ENCODE measurements at places on chromosomes 1 and 21.

GRCh38 chr1:224407571-224408293, 26.9 kb downstream of the WDR26 start:
- no peak for DNase-seq

GRCh38 chr1:230230948-230231773, 164.1 kb downstream of the GALNT2 start:
- DNase-seq: peak; percentile 69

DNA sequence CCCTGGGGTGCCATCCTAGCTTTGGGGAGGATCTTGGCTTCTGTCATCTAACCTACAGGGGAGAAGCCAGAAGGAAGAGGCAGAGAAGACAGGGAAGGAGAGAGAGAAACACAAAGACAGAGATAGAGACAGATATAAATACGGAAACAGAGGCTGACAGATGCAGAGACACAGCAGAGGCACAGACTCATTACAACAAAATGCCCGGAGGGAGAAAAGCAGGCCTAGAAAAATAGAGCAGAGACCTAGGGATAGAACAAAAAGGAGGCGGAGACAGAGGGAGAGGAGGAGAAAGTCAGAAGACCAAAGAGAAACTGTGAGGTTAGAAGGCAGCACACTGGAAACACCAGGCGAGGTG, 1.9 kb downstream of the PEAR1 start:
- no peak for DNase-seq

DNA sequence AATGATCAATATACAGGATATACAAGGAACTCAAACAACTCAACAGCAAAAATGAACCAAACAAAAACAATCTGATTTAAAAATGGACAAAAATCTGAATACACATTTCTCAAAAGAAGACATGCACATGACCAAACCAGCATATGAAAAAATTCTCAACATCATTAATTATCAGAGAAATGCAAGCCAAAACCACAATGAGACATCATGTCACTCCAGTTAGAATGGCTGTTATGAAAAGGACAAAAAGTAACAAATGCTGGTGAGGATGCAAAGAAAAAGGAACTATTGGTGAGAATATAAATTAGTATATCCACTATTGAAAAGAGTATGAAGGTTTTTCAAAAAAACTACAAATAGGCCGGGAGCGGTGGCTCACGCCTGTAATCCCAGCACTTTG, 42.0 kb downstream of the FCRL3 start:
- no peak for DNase-seq

- DNase-seq: peak; percentile 8
These were observed 94.7 kb downstream of the SIK1 start for GRCh38 chr21:43331962-43332828.

- no peak for DNase-seq
These were observed 34.2 kb downstream of the LMO4 start for GRCh38 chr1:87362834-87363426.

- peak; percentile 6 for DNase-seq
These were observed 84.2 kb downstream of the SH3GLB1 start for GRCh38 chr1:86788300-86789206.

DNA sequence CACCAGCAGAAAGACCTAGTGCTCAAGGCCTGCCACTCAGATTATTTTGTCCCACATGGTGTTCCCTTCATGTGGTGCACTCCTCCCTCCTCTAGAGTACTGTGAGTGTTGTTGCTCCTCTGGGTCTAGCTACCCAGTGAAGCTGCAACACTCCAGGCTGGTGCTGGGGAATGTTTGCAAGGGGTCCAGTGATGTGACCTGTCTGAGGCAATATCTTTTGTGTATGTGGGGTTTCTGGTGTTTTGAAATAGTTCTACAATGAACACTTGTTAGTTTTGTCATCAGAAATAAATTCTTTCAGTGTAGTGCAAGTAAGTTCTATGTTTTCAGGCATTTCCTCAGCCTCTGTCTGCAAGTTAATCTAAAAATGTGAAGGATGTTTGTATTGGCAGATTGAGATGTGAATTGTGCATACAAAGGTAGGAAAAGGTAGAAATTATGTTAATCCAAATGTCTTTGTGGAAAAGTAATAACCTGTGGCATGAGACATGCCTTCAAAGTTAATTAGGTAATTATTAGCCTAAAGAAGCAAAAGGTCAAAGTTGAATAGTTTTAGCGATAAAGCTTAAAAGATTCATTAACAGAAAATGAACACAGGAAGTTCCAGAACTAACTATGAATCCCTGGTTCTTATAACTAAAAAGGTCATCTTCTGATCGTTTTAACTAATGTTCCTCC, 616.8 kb downstream of the LTN1 start:
- no peak for DNase-seq

DNA sequence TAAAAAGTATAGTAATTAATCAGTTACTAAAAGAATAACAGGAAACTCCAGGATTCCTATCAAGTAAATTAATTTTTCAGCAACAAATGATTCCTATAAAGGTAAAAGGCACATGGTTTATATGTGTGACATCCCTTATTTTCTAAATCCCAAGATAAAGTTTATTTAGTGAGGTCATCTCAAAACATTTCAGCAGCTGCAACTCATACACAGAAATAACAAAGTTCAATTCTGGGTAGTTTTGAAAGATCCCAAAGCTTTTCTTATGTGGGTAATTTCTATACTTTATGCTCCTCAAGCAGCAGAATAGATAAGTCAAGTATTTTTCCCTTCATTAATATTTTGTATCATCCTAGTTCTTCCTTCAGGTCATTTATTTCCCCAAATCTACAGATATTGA, 117.7 kb downstream of the EIF4G3 start:
- no peak for DNase-seq

GRCh38 chr21:16983420-16983819, 529.4 kb upstream of the CXADR start:
- peak; percentile 17 for DNase-seq

- no peak for DNase-seq
These were observed 61.9 kb downstream of the WNT9A start for GRCh38 chr1:227885648-227886502.

- DNase-seq: no peak
These were observed 26.6 kb upstream of the CASQ2 start for GRCh38 chr1:115794976-115795639.

GRCh38 chr1:202694314-202694713, 15.9 kb downstream of the SYT2 start:
- DNase-seq: peak; percentile 53

- no peak for DNase-seq
These were observed 31.0 kb downstream of the PALMD start for GRCh38 chr1:99676876-99677275.

DNA sequence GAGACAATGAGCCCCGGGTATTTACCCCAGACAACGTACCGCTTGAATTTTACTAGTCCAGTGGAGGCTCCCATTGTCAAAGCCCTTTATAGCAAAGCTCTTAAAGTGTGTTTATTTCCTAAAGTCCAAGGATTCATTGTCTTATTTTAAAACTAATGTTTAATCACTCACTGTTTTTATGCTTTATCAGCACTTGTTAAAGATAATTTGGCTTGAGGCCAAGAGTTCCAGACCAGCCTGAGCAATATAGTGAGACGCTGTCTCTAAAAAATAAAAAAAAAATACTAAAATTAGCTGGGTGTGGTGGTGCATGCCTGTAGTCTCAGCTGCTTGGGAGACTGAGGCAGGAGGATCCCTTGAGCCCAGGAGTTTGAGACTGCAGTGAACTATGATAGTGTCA, 202.8 kb downstream of the RYR2 start:
- no peak for DNase-seq

DNA sequence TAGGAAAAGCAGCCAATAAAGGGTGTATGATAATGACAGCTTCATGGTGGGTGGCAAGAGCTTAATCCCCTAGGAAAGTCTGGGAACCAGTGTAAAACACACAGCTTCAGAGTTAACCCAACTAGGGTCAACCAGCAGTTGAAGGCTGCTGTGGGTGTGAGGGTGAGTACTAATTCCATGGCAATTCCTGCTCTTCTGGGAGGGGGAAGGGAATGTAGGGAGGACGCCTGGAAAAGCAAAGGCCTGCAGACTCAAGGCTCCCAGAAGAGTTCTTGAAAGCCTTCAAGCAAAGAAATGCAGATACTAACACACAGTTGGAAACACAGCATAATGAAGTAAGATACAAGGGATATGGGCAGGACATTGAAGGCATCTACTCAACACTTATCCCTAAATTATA, 28.1 kb downstream of the TTLL7 start:
- DNase-seq: no peak

DNA sequence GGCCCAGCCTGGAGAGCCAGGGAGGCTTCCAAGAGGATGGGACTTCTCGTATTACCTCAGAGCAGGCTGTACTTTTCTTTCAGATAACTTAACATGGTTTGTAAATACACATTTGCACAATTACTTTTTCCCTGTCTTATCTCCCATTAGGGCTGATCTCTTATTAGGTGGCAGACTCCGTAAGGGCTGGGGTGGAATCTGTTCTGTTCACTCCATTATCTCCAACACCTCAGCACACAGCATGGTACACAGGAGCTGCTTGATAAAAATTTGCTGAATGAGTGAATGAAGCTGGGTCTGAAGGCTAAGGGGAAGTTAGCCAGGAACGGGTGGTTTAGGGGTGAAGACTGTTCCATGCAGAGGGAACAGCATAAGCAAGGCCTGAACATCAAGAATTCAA, 48.9 kb downstream of the LDLRAD2 start:
- DNase-seq: no peak

GRCh38 chr1:42679364-42679983, 2.7 kb upstream of the YBX1 start:
- DNase-seq: no peak

GRCh38 chr1:156804572-156805243, 11.9 kb downstream of the SH2D2A start:
- peak; percentile 24 for DNase-seq

DNA sequence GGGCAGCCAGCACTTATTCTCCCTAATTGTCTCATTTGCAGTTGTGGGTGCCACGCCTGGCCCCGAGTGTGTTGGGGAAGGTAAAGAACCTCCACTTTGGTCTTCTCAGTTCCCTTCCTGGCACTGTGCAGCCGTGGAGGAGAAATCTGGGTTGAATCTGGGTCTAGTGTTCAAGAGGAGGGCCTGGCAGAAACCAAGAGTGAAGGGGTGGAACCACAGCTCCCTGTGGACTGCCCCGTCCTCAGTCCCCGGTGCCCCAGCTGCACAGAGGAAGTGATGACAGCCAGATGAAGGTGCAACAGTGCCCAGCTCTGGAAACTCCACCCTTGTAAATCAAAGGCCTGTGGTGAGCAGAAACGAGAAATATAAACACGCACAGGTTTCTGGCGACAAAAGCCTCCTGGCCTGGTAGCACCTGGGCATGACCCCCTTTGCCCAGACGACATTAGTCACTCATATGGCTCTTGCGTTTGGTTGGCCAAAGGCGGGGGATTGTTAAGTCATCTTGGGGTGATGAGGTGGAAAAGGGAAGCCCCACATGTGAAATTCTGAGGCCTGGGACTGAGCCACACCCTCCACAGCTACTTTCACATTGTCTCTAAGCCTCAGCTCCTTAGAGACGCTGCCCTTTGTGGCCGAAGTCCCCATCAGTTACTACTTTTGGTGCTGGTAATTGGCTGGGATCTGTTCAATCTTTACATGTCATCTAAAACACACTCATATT, 4.2 kb upstream of the ECE1 start:
- DNase-seq: no peak

DNA sequence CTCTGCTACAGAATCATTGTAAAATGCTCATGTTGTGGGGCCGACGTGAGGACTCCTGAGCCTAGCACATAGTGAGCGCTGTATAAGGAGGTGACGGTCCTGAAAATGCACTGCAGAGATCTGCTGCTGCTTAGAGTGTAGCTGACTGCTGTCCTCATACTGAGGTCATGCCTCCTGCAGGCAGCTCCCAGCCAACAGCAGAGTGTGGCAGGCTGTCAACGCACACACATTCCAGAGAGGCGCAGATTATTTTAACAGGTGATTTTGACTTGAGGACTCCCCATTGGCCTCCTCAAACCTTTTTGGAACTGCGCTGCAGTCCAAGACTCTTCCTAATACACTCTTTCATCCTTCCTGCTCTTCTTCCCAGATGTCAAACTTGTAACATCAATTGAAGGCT, 119.8 kb upstream of the KCNJ6 start:
- no peak for DNase-seq

DNA sequence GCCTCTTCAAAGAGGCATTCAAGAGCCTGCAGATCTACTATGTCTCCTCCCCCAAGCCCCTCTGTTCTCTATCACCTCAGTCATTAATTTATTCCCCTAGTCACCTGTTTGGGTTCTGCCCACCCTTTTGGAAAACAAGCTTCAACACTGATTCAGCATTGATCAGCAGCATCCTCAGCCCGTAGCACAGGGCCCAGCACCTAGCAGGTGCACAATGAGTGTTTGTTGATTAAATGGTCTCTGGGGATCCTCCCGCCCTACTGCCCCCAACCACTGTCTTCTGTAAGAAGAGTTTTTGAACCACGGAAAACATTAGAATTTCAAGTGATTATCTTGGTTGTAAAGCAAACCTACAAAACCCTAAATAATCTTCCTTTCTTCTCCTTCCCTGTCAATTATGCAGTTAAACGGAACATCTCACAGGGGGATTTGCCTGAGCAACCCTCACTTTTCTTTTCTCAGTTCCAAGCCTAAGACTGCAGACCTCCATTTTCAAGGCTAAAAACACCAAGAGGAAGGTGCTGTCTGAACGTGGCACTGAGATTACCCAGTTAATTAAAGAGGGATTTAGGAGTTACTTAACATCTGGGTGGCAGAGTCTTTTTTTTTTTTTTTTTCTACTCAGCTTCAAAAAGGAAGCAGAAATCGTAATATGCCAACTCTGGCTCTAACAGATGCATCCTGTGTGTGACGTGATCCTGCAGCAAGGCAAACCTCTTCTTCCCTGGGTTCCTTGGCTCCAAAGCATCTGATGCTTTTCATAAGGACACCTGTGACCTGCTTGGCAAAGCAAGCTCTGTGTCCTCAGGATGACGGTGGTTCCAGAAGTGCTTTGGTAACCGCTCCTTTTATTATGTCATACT, 163.0 kb downstream of the KAZN start:
- DNase-seq: no peak

DNA sequence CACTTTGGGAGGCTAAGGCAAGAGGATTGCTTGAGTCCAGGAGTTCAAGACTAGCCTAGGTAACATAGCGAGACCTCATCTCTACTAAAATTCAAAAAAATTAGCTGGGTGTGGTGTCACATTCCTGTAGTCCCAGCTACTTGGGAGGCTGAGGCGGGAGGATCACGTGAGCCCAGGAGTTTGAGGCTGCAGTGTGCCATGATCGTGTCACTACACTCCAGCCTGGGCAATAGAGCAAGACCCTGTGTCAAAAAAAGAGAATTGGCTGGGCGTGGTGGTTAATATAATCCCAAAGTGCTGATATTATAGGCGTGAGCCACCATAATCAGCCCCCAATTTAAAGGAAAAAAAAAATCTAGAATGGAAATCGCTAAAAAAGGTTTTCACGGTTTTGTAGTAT, 7.0 kb downstream of the MACO1 start:
- DNase-seq: no peak

DNA sequence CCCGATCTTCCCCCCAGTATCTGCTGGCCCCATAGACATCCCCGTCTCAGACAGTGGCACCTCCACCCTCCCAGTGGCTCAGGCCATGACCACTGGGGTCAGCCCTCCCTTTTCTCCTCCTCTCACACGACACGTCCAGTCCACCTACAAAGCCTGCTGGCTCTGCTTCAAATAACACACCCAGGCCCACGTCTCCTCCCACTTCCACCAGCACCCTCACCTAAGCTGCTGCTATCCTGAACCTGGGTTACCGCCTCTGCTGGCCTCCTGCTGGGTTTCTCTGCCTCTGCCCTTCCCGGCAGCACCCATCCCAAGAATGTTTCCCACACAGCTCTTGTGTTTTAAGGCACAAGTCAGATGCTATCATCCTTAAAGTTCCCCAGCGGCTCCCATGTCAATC, 26.0 kb downstream of the MX2 start:
- no peak for DNase-seq
